ENCODE measurements at places on chromosomes 12 and 14. TPM values are rescaled to one million over a fixed set of nuclear protein-coding genes. Genes with fewer than 3 reads are reported as not detected.

The PGAM5 gene
- 14.0 TPM for total RNA-seq

The MANSC4 gene
- total RNA-seq = not detected

The GDF11 gene
- total RNA-seq = 4.5 TPM

The SFSWAP gene
- total RNA-seq = 23.3 TPM

The KERA gene
- total RNA-seq = not detected

The PAPLN gene
- 4.6 TPM for total RNA-seq

The KMT2D gene
- total RNA-seq = 17.5 TPM

The RAB21 gene
- total RNA-seq = 33.4 TPM

The SLC7A7 gene
- 2.5 TPM for total RNA-seq

The PMCH gene
- 0.16 TPM for total RNA-seq

The SPTB gene
- not detected for total RNA-seq

The COL2A1 gene
- total RNA-seq = not detected

The SAMD4A gene
- 16.2 TPM for total RNA-seq

The SLC38A4 gene
- 0.34 TPM for total RNA-seq

The STAB2 gene
- not detected for total RNA-seq

The ZC2HC1C gene
- total RNA-seq = 1.5 TPM

All from bronchial smooth muscle cell (primary cell).